ENCODE measurements at places on chromosomes 3 and 15. TPM values are rescaled to one million over a fixed set of nuclear protein-coding genes. Genes with fewer than 3 reads are reported as not detected.
A peak's percentile ranks its signal among the peaks of the same experiment; 100 is the strongest.

- DNase-seq, result no peak
Observed at GRCh38 chr3:108887777-108888176, 65.2 kb downstream of the TRAT1 start.

DNA sequence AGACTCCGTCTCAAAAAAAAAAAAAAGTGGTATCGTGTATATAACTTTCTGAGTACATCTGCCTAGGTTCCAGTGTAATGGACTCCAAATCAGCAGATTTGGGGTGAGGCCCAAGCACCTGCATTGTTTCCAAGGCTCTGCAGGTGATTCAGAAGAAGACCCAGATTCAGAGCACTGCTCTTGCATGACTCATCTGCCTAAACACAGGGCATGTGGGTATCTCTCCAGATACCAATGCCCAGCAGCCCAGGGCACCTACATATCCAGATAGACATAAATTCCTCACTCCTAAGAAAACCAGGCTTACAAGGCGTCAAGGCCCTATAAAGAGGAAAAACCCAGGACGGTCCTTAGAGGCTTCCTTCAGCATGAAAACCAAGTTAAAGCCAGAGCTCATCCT is 24.3 kb downstream of the NDUFAF1 start:
- DNase-seq, result no peak

DNA sequence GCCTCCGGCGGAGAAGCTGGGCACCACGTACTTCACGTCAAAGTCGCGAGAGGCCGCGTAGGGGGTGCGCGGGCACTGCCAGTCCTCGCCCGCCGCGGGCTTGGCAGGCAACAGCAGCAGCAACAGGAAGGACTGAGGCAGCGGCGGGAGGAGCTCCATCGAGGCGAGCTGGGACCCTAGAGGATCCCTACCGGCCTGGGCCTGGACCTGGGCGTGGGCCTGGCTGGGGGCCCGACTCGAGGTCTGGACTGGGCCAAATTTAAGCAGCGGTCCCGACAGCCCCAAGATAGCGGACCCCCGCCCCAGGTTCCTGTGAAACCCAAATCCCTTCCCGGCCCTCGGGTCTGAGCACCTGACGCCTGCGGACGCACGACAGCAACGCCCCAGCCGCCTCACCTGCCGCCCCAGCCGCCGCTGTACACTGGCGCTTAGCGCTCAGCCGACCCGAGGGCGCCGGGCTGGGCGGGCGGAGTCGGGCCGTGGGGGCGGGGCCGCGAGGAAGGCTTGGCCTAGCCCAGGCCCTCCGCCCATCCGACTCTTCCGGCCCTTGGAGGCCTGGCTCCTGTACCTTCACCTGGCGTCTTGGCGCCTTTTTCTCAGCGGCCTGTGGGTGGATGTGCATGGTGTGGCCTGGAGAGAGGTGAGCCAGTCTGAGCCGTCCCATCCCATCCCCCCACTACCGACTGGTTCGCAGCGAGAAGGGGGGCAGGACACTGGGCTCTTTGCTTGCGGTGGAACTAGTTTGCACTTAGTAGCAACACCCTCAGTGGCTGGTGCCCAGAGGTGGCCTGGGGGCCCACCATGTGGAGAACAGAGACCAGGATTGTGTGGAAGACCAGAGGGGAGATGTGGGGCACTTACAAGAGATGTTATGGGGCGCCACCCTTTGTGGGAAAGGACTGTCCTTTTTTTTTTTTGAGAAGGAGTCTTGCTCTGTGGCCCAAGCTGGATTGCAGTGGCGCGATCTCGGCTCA is at the start of gene MST1R:
Gene MST1R, minus strand, starts transcription at position 423 of the 974 bp plus-strand sequence. Its CDS starts 264 bp downstream, at position 159.
- peak; percentile 96 for DNase-seq

The SLC28A1 gene
- total RNA-seq, result not detected

DNA sequence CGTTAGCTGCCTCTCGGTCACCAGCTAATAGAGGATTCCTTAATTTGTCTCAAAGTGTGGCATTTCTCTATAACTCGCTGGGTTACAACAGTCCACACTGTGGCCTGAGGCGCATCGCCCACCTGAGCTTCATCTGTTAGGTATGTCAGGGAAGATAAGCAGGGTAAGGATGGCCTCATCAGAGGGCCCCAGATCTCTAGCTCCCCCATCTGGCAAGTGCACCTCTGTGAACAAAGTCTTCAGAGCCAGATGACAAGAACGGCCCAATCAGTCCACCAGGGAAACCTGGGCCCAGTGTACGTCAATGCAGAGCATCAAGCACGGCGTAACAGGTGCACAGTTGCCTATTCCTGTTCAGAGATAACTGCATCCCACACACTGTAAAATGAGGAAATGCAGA is 23.2 kb downstream of the FRG2C start:
- no peak for DNase-seq

The PRR20G gene
- not detected for total RNA-seq

DNA sequence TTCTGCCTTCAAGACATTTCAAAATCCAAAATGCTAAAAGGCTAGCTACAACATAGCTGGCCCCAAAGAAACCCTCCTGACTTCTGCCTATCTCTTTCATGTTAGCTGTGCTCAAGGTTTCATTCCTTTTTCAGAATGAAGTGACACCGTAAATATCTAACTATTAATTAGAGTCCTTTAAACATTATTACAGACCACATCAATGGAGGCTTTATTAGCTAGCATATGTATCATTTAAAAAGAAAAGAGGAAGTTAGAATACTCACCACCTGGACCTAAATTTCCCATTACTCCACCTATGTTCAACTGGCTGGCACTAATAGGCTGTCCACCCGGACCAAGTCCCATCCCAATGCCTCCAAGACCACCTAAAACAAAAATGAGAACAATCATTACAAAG is 24.6 kb downstream of the MYEF2 start:
- DNase-seq, result no peak

GRCh38 chr3:171796625-171797264 is 13.5 kb downstream of the PLD1 start:
- no peak for DNase-seq

DNA sequence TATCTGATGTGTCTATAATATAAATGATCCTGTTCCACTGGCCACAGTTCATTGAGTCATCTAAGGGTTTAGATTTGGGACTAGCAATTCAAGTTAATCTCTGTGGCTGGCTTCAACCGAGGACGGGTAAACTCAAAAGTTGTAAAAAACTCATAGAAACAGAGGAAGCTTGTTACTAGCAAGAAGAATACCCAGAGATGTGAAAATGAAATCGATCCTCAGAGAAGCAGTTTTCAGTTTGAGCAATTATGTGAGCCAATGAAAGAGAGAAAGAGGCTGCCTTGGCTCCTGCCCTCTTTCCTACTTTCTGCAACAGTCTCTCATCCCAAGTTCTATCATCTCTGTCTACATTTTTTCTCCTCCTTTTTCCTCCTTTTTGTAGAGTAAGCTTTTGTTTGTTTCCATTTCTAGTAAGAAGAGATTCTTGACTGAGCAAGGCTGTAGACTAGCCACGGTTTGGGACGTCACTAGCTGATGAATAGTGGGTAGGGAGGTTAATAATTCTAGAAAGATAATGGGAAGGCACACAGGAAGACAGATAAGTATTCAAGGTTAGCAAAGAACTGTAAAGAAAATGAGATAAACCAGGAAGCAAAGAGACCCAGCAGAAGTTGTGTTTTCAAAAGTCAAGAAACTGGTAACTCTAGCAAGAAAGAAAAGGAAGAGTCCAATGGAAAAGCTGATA is 298.9 kb upstream of the NR2F2 start:
- DNase-seq, result no peak
